ENCODE measurements at places on chromosomes 7 and 10.

DNA sequence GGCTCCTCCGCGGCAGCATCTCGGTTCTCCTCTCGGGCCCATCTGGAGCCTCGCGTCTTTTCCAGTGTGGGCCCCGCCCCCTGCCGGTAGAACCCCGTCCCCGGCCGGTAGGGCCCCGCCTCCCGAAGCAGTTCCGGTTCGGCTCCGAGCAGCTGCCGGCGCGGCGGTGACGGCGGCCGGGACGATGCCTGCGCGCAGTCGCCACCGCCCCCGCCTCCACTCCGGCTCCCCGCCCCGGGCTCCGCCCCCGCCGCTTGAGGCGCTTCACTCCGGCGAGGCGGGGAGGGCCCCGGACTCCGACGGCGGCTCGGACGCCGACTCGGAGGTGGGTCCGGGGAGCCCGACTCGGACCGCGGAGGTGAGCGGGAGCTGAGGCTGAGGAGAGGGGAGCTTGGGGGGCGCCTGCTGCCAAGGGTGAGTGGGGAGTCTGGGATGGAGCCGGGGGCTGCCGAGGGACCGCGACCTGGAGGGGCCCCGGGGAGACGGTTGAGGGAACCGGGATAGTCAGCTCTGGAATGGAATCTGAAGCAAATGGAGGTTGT, at the start of gene SAMD8:
Gene SAMD8, plus strand, starts transcription at position 292 of the 542 bp plus-strand sequence. CDS start 38,873 bp downstream, outside the sequence.
- no peak for DNase-seq

- DNase-seq: no peak
Measured at GRCh38 chr7:23117841-23118240, 12.3 kb downstream of the KLHL7 start.

GRCh38 chr7:132486274-132486610, 90.0 kb downstream of the PLXNA4 start:
- DNase-seq: no peak

GRCh38 chr10:108358912-108359311, 1194.4 kb upstream of the SORCS1 start:
- no peak for DNase-seq

DNA sequence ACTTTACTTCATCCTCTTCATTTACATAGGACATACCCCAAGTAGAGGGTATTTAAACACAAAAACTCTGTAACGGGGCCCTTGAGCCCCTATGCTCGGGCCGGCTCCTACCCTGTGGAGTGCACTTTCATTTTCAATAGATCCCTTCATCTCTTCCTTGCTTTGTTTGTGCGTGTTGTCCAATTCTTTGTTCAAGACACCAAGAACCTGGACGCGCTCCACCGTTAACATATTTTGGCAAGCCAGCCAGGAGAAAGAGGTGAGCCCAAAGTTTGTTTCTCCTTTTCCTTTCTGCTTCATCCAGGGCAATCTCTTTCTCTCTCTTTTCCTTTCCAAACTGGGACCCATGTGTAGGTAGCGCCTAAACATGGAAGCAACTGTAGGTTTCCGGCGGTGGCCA, 26.0 kb upstream of the BNIP3 start:
- DNase-seq: no peak
